HepG2 (cell line): ENCODE measurements at places on chromosomes 1 and 21. TPM values are rescaled to one million over a fixed set of nuclear protein-coding genes. Genes with fewer than 3 reads are reported as not detected.

The LUZP1 gene
- 12.7 and 21.5 TPM in 2 replicates for total RNA-seq

The CCDC27 gene
- total RNA-seq, result not detected in 2 replicates

GRCh38 chr1:241086686-241087085, 270.3 kb downstream of the RGS7 start:
- no peak for DNase-seq

- DNase-seq, result no peak
These were observed 2.1 kb downstream of the KLHL21 start for GRCh38 chr1:6600410-6601048.

The DCST1 gene
- total RNA-seq, result not detected in 2 replicates

DNA sequence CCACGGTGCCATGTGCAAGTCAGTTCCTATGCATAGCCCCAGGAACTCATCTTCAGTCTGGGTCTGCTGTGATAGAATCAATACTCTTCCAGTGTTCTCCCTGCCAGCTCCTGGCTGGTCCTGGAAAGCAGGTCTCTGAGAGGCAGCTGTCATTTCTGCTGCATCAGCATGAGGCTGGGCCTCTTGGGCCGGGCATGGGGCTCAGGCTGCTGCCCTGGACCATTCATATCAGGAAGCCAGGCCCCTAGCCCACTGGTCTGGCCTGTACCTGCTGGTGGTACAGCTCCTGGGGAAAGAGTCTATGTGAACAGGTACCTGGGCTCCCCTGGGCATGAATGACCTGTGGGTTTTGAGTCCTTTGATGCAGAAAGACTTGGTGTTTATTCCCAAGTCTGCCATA, 173.6 kb upstream of the CSF3R start:
- DNase-seq, result no peak

DNA sequence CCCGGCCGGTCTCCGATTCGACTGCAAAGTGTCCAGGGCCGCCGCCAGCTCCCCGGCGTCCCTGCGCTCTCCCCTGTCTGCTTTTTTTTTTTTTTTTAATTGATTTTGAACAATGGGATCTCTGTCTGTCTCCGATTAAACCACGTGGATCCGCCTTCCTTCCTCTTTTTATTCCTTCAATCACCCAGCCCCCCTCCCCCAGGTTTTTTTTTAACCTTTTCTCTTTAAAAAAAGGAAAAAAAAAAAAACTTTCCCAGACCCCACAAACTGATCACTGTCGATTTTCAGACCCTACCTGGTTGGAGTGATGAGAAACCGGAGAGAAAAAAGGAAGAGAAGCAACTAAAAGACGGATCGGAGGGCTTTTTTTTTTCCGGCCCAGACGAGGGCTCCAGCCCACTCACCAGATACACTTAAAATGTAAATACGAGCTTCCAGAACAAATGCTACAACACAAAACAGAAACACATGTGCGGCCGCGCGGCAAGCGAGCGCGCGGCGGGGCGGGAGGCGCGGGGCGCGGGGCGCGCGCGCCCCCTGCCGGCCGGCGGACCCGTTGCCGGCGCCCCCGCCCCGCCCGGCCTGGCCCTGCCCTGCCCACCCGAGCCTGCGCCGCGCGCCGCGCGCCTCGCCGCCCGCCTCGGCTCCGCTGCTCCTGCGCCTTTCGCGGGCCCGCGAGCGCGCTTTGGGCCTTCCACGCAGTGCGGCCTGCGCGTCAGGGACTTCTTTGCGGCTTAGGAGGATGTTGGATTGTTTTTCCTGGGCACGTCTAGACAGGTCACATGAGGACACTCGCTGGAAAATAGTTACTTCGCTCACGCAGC, at the start of gene RCC2:
TSS of gene RCC2 (minus strand) at position 428 of the 824 bp plus-strand sequence. CDS start 1,163 bp downstream, outside the sequence.
- DNase-seq, result peak; percentile 60

DNA sequence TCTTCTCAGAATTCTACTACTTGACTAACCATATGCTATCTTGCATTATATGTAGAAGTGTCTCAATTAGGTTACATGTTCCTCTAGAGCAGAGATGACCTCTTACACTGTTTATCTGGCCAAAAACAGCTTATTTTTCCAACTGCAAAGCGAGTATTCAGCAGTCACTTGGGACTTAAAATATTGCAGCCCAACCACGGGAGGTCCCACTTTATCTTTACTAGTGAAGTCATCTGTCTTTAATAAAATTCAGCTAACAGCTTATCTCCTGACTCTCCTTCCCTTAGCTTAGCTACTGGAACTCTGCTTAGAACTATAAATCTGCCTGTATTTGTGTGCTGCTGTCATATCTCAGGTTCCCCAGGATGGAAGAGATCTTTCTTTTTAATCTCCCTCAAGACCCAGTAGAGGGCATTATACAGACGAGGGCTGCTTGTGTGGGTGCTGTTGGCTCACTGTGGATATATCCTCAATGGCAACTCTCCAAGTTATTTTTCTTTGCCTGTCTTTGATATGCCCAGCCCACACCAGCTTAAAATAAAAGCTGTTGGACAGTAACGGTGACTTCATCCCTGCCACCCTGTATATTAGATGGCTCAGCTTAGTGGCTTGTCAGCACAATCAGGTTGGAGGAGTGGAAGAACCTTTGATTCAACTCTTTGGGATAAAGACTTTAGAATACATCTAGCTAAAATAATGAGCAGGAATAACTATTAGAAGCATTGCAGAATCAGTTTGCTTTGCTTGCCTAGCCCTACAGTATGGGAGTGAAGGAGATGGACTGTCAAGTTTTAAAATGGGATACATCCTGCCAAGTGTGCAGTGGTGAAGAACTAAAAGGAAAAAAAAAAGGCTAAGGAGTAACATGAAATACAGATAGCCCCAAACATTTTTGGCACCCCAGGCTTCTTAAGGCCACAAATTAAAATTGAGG, 9.6 kb downstream of the ENSA start:
- DNase-seq, result no peak

The ZNF683 gene
- total RNA-seq, result not detected in 2 replicates

The TMEM269 gene
- total RNA-seq, result 0.15 and 0.24 TPM in 2 replicates

GRCh38 chr1:74681001-74681400, 7.4 kb upstream of the ERICH3 start:
- no peak for DNase-seq

DNA sequence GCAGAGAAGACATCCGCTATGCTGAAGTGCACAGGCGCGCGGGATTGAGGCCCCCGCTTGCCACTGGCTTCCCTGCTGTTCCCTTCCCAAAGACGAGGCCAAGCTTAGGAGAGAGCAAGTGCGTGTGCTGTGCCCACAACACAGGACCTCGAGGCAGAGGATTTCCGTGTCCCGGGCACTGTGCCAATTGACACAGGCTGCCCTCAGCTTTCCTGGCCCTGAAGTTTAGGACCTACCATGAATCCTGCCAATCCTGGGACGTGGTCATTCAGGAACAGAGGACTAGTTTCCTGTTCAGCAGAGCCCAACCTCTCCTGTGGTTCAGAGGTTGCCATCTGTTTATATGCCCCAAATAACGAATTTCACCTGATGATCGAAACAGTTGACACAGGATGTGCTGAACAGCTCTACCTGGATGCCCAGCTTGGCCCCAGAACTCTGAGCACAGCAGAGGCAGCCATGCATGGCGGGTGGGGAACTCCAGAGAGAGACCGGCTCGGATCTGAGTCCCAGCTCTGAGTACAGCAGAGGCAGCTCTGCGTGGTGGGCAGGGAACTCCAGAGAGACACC, 22.0 kb downstream of the SLC37A1 start:
- no peak for DNase-seq

The KISS1 gene
- 0.80 TPM in 1 of 2 replicates, not detected in the other for total RNA-seq

The KCNH1 gene
- total RNA-seq, result not detected in 2 replicates

- no peak for DNase-seq
These were observed 83.7 kb upstream of the KAZN start for GRCh38 chr1:14514739-14515138.

The UBXN10 gene
- 0.04 TPM in 1 of 2 replicates, not detected in the other for total RNA-seq

The KRTAP21-2 gene
- not detected in 2 replicates for total RNA-seq

DNA sequence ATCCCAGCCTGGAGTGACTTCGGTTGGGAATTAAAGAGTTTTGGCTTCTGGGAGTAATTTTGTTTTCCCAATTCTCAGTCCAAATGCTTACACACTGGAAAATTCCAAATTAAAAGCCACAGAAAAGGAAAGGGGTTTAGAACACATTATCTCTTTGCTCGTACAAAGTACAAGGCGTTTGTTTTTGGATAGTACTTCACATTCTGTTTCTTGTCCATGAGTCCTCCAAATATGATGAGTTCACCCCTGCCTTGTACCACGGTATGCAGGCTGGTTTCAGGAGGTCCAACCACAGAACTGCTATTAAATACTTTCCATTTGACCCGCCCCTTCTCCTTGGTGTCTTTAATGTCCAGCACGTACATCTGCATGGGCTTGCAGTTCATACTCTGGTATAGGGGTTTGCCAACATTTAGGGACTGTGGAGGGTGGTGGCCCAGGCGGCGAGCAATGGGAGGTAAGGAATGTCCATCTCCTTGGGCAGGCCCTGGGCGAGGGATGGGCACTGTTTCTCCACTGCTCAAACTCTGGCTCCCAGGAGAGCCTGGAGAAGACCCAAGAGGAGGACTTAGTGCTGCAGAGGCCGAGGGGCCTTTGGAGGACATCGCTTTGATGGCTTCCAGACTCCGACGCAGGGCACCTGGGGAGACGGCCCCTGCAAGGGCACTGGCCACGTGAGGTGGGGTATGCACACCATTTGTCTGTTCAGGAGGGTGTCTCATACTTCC, 13.7 kb upstream of the CPLANE2 start:
- no peak for DNase-seq

The CFHR5 gene
- not detected in 2 replicates for total RNA-seq

- peak; percentile 25 for DNase-seq
These were observed at the start of gene TLCD4 for GRCh38 chr1:95117207-95118066. TLCD4 (plus strand) TSS chr1:95117355; CDS start chr1:95143902, 26,547 bp downstream.

The BLACAT1 gene
- total RNA-seq, result 0.42 and 1.2 TPM in 2 replicates
